ENCODE measurements at places on chromosomes 2 and 18.

DNA sequence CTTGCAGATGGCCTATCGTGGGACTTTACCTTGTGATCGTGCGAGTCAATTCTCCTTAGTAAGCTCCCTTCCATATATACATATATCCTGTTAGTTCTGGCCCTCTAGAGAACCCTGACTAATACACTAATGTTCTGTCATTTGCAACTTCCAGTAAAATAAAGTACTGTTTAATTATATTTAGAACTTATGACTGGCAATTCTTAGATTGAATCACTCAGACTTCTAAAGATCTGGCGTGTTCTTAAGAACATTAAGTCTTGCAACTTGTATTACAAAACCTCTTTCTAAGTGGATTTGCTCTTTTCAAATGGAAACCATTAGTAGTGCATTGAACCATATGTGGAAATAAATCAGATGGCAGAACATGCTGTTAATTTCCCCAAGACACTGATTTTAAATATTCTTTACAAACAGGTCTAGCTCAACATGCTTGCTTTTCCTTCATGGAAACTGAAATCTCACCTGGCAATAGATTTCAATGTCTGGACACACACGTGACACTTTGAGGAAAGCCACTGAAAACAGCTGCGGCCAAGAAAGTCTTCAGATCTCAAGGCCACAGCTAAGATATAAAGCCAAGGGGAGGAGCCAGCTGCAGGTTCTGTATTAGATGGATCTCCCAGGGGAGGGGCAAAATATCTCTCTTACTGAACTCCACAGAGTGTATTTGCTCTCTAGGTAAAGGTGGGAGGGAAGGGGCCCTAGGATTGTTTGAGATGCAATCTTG lies 50.6 kb downstream of the PMAIP1 start:
- no peak for DNase-seq

GRCh38 chr2:27735263-27735904 lies 36.1 kb upstream of the MRPL33 start:
- DNase-seq = no peak

DNA sequence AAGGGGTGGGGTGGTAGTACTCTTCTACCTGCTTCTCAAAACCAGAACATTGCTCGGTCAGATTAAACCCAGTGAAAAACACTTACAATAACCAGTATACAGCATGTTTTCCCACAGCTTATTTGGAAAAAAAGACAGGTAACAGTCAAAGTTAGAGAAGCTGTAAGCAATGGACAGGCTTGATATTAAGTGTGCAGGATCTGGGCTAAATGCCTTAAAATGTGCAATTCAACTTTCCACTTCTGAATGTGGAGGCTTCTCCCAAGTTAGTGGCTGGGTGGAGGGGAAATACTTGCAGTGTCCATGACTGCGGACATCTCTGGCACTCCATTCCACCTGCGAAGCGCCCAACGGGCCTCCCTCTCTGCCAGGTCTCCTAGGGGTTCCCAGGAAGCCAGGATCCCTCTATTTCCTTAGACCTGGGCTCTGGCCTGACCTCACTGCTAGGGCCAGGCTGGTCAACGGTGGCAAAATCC lies 5.3 kb downstream of the ZEB2 start:
- no peak for DNase-seq

GRCh38 chr18:22340331-22340730 lies 77.4 kb downstream of the CTAGE1 start:
- DNase-seq = no peak

DNA sequence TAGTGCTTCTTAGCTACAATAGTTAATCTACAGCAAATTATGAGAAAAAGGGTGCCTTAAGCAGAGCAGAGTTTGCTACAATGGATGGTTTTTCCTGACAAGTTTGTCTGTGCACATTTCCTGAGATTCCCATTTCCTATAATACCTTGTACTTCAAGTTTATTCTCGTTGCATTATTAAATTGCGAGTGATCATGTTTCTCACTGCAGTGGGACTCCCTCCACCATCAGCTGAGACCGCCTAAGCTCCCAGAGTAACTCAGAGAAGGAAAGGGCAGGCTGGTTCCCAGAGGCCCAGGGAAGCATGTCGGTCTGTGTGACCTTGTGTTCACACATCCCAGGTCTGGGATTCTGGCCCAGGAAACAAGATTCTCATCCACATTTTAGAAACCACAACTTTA lies 162.1 kb downstream of the ARL4C start:
- no peak for DNase-seq

GRCh38 chr2:73821227-73821626 lies 7.5 kb upstream of the STAMBP start:
- no peak for DNase-seq

GRCh38 chr2:25098056-25098455 lies 56.2 kb downstream of the EFR3B start:
- no peak for DNase-seq

- DNase-seq = no peak
Measured at GRCh38 chr2:29780906-29781305, 140.5 kb downstream of the ALK start.

GRCh38 chr2:174780856-174781255 lies 16.6 kb upstream of the CHRNA1 start:
- DNase-seq = no peak

DNA sequence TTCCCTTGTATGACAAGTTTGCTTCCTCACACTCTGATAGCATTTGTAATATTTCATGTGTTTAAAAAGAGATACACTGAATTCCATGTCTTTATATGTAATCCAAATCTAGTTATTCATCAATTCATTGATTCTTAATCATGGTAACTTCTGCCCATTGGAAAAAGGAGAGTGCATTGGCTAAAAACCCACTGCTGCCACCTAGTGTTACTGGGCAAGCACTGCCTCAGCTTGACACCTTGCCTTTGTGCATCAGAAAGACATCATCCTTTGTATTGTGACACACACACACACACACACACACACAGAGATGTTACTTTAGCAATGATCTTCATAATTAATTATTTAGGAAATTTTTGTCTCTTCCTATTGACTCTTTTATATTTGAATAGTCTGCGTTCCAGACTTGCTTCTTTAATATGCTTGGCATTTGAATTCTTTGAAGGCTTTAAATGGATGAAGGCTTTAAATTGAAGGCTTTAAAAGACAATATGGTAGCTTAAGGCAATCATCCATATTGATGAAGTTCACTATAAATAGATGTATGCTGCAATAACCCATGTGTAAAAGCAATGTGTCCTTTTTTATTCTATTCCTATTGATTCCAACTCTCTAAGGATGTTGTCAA lies 414.2 kb upstream of the CHST9 start:
- DNase-seq = peak; percentile 24

DNA sequence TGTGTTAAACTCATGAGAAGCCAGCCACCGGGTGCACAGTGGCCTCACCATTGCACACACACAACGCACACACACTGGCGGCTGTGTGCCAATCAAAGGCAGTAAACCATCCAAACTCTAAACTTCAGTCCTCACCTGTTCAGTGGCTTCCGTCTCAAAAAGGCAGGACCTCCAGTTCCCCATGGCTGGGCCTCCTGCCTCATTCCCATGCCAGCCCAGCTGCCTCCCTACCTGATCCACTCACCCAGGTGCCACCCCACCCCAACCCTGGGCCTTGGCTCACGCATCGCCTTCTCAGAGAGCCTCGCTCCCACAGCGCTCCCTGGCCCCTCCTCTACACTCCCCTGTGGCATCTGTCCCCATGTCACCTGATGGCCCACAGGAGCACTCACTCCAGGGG lies 190.9 kb downstream of the EIPR1 start:
- no peak for DNase-seq

DNA sequence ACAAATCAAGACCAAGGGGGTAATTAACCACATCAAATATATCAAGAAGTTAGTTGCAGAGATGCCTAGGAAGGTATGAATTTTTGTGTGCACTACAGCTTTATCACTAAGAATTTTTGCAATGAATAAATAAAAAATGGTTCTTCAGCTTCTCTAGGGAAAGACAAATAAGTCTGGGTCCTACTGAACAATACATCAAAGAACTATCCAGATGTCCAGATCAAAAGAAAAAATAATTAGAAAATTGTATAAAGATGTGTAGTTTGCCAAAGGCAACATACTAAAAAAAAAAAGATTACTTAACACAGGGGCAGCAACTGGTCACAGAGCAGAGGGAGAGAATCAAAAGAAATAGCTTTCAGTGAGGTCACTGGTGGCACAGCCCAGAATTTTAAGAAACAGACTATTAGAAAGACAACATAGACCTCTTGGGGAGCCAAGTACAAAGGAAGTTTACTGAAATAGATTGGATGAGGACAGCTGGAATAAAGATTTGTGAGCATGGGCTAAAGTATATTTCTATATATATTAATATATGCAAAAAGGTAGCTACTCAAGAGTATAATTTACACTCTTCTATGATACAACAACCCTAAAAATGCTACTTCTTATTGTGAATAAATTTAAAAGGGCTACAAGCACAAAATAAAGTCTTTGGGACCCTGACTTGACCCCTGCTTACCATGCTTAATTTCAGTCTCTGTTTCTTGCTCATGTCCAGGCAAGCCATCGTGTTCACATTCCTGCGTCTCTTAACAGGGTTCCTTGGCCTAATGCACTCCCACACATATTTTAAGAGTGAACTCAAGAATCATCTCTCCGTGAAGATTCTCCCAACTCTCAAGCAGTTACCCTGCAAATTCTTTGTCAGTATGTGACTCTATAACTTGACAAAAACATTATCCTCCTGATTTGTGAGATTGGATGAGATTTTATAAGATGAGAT lies 99.0 kb upstream of the GRB14 start:
- no peak for DNase-seq

DNA sequence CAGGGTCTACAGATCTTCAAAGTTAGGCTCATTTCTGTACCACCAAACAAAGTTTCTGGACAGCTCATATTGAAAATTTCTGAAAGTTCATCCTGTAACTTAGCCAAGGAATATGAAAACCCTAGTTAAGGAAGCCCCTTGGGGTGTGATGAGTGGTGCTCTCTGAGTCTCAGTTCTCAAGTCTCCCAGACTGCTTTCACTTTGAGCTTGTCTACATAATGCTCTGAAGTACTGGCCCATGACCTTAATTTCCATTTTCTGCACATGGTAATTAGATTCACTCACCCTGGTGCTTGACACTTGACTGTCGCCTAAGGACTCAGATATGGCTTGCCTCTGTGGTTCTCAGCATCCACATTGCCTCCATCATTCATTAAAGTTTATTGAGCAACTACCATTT lies 51.7 kb upstream of the SATB2 start:
- DNase-seq = no peak

DNA sequence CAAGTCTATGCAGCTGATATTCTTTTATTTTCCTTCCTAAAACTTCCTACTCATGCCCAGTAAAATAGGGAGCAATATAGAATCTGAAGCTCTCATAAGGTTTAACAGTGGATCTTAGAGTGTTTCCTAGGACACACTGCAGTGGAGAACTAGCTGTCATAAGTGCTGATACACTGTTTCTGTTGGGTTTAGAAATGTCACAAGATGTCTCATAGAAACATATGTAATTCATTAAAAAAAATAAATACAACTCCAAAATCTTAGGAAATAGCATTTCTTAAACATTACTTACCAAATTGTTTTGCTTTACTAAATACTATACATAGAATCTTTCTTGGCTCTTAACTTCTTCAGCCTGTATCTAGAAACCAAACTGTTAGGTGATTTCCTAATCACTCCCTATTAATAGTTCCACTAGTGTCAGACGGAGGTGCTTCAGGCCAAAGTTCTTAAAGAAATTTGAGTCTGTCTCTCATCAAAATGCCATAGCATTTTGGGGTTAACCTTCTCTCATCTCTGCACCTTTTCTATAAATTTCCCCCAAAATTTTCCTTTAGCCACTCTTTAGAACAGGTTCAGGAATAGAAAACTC lies 93.7 kb downstream of the CERKL start:
- no peak for DNase-seq

DNA sequence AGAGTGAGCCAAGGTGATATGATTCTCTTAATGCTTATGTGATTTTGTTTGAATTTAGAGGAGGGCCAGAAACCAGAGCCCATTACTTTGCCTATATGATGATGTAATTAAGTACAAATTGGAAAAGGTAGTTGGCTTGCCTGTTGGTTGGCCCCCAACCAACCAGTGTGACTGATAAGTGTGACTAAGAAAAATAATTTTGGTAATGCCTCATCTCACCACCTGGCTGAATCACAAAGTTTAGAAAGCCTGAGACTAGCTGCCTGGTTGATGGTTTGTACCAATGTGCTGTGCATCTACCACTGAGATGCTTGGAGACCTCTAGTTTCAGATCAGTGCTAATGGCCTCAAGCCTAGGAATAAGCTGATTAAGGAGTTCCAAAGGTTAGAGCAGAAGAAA lies 338.7 kb downstream of the CDH2 start:
- no peak for DNase-seq

GRCh38 chr2:49834433-49834832 lies 680.1 kb upstream of the FSHR start:
- no peak for DNase-seq

DNA sequence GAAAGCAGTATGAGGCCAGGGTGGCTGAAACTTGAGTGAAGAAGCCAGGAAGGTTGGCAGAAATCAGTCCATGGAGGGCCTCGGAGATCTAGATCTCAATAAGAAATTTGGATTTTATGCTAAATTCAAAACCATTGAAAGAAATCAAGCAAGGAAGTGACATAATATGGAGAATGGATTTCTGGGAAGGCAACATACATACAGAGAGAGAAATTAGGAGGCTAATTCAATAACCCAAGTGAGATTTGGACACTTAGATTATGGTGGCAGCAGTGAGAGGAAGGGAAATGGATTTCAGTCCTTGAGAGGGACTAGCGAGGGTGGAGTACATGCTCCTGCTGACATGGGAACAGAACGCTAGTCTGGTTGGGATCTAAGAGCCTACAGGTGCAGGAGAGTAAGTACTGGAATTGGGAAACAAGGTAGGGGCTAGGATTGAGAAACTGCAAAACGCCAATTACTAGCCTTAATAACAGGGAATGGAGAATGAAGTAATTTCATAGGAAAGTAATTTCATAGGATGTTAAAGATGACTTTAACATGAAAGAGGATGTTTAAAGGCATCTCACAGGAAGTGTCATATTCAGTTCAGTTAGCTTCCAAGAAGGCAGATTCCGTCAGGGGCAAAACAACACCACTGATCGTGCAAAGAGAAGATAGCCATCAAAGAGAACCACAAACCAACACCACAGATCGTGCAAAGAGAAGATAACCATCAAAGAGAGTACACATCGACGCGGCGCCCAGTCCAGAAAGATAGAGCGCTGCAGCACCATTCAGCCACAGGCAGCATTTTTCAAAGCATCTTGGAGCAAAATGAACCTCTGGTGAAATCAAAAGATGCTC lies 27.2 kb downstream of the CDKL4 start:
- no peak for DNase-seq

- DNase-seq = no peak
Measured at GRCh38 chr2:239594019-239594771, 193.4 kb upstream of the HDAC4 start.

GRCh38 chr2:109531896-109532727 lies 81.7 kb downstream of the SEPTIN10 start:
- no peak for DNase-seq

GRCh38 chr2:10963155-10963554 lies 51.4 kb downstream of the KCNF1 start:
- DNase-seq = no peak

- no peak for DNase-seq
Measured at GRCh38 chr2:45889053-45889452, 237.6 kb downstream of the PRKCE start.

GRCh38 chr18:79729611-79730010 lies 50.0 kb downstream of the CTDP1 start:
- no peak for DNase-seq

- DNase-seq = no peak
Measured at GRCh38 chr2:238929242-238930081, 81.6 kb downstream of the TWIST2 start.

- DNase-seq = no peak
Measured at GRCh38 chr2:195489101-195489500, 167.9 kb upstream of the SLC39A10 start.

GRCh38 chr2:32812316-32812715 lies 134.4 kb upstream of the LTBP1 start:
- DNase-seq = no peak

GRCh38 chr18:75377258-75377657 lies 50.2 kb downstream of the SMIM21 start:
- no peak for DNase-seq

Data from HCT116 (cell line).